ENCODE measurements at places on chromosomes 5 and 9.

- DNase-seq = no peak
These were observed 3.2 kb upstream of the BAAT start for GRCh38 chr9:101387871-101388506.

DNA sequence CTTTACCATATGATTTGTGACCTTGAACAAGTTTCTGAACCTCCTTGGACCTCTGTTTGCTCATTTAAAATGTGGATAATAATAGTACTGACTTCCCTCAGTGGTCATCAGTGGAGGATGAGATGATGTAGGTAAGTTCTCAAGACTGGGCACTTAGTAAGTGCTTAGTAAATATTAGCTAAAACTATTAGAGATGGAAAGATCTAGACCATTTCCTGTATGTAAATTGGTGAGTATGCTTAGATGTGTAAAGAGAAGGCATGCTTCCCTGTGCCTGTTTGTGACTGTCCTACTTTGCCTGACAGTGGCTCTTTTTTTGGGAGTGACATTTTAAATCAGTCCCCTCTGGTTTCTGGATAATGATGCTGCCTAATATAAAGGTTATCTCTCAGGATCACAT lies 288.1 kb downstream of the GABRB2 start:
- no peak for DNase-seq

DNA sequence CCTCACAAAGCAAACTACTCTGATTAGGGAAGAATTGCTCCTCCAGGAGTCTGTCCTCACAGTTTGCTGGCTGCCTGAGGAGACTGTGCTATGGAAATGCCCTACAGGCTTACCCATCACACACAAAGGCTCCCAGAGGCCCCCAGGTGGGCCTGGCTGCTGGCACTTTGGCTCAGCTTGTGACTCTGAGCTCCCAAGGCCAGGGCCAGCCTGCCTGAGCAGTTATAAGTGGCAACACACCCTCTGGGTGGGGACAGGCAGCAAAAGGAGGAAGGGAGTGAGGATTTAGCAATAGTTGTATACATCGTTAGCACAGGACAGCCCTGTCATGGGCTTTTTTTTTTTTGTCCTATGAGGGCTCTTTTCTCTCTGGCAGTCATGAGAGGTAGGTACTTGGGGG lies 103.5 kb downstream of the DAPK1 start:
- no peak for DNase-seq

GRCh38 chr9:18665947-18666346 lies 192.0 kb downstream of the ADAMTSL1 start:
- no peak for DNase-seq

- DNase-seq = no peak
These were observed 17.1 kb upstream of the HSD17B3 start for GRCh38 chr9:96318921-96319565.

DNA sequence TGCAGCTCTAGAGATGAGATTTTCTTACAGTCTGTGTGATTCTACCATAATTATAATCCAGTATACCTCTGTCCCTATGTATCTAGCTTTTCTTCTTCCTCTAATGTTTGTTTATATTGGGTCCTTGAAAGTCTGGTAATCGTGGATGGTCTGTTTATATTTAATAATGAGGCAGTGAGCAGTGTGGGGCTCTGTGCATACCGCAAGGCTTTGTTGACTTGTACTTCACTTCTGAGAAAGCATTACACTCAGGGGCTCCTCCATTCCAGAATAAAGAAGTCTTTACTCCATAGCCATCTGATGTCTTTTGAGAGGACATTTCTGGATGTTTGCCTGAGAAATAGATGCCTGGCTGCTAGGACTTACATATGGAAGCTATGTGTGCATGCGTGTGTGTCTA lies 4.5 kb upstream of the MPDZ start:
- DNase-seq = no peak

DNA sequence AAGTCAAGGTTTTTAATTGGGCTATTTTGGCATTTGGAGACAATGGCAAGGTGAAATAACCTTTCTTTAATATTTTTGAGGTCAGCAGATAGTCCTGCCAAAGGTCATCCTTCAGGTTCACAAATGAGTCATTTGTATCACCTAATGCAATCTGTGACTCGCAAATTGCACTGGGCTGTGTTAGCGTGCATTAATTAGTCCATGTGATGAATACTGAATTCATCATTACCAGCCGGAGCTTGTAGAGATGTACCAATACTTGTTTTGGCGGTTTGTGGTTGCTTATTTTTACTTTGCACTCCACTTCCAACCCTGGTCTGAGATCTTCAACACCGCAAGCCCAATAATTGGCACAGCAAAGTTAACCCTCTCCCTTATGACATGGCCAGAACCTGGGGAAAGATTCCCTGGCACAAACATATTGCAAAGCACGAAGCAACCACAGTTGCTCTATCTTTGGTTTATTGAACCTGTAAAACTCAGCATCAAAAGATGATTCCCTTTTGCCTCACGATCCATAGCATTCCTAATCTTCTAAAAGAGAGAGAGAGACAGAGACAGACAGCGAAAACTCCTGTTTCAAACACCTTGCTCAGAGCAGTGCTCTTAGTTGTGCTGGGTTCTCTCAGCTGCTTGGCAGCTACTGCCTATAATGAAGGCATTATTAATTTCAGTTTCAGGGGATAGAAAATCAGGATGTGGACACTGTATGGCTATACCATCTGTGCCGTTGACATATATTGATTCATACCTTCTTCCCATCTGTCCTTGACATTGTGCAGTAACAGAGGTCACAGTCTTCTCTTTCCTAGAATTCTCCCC lies 178.1 kb downstream of the EBF1 start:
- no peak for DNase-seq

GRCh38 chr9:125985998-125986655 lies 239.0 kb downstream of the PBX3 start:
- DNase-seq = no peak

DNA sequence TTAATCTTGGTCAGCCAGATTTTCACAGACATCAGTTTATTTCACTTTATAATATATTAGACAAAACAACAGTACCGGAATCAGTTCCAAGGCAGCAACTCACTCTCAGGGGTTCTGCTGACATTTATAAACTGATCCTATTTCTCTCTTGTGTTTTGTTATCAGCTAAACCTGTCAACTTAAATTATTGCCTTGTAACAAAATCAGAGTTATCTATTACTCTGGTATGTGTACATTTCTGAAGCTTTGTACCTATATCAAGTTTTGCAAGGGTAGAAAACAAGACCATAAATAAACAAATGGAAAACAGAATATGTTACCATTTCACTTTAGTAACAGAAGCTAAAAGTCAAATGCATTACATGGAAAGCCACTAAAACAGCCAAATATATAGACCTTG lies 122.1 kb downstream of the SIL1 start:
- no peak for DNase-seq

DNA sequence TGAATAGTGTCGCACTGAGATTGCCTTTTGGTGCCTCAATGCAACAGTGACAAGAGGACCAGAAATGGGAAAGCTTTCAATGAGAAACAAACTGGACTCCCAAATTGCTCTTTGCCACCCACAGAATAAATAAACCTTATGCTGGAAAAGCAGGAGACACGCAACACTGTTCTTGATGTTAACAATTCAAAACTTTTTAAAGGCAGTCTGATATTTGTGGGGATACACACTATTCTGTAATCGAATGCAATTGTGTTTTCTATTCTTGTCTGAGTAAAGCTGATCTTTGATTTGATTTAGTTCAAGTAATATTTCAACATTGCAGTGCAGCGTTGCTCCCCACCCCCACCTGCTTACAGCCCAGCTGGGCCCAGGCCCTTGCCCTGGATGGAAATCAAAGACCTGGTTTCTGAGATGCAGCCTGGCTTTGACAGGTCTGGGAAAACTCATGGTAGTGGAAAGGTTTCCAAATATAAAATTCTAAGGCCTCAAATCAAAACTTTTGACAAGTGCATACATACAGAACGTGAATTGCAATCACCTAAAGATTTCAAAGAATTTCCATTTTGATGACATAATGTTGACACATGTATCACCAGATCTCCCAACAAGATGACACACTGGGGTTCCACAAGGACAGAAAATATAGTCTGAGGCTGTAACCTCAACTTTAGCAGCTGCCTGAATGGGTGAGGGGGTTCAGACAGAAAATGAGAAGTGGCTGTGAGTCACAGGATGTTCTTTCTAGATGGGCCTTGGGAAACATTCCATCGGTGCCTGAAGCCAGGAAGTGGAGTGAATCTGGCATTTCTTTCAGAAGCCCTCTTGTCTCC lies 55.1 kb downstream of the ABCA1 start:
- no peak for DNase-seq

- no peak for DNase-seq
These were observed 669.7 kb downstream of the MAT2B start for GRCh38 chr5:164175083-164175482.

- DNase-seq = no peak
These were observed 20.6 kb downstream of the GNAQ start for GRCh38 chr9:78011049-78011448.

- DNase-seq = no peak
These were observed 23.4 kb upstream of the GABRP start for GRCh38 chr5:170760113-170760512.

DNA sequence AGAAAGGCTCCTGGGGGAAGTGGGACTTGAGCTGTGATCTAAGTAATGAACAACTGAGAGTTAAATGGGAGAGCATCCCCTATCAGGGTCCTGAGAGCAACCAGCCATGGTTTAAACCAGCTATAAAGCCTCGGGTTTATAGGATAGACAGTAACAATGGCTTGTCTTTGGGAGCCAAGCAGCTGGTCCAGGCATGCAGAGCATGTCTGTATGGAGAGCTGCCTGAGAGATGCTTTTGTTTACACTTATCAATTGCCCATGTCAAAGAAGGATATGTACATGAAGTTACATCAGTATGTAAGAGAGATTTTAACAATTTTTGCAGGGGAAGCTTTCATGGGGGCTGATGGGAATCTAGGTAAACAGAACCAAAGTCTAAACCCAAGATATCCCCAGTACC lies 4.4 kb downstream of the TGFBI start:
- peak; percentile 37 for DNase-seq

GRCh38 chr5:98517560-98518366 lies 255.7 kb upstream of the RGMB start:
- DNase-seq = no peak

DNA sequence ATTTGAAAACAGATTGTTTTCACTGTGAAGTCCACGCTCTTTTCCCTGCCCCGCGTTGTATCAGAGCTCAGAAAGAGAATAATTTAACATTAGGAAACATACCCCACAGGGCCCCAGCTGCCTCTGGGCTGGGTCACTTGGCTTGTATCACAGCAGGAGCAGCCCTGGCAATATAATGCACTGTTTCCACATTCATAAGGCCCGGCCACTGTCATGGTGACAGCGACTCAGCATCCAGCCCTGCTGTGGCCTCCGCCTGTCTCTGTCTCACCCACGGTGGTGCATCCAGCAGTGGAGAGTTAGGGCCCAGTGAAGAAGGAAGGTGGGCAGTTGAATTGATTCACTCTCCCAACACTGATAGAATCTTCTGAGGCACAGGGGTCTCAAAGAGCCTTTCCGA lies 188.9 kb downstream of the NSG2 start:
- no peak for DNase-seq

- peak; percentile 56 for DNase-seq
These were observed 38.8 kb upstream of the TENT4A start for GRCh38 chr5:6674421-6674820.

DNA sequence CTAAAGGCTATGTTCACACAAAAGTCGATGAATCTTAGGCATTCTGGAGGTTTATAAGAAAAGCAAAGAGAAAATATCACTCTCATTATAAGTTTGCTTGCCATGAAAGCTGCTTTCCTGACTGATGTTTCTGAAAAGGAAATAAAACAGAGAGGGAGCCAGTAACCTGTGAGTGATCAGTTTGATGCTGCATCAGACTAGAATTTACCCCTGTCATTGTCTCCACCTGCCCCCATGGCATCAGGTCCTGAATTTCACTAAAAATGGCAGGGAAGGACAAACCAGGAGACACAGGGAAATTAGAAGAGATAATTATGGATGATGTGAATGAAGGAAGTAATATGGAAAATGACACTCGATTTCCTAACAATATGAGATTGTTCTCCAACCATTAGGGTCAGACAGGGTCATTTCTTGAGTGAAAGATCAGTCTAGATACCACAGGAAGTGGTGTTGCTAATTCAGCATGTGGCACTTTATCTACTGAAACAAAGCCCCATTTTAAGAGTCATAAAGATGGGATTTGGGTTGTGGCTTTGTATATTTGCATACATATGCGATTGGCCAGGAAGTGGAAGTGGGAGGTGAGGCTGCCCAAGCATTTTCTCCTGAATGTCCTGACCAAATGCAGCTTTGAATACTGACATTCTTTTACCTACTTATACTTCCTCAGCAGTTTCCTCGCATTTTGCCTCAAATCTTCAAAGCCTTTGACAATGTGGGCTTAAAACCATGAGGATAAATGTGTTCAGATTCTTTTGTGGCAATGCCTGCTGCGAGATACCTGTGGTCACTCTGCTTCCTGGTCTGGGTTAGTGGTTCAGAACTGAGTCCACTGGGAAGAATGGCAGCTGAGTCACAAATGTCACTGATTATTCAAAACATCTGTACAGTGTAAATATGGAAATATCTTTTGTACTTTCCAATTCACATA lies 29.7 kb downstream of the MEGF10 start:
- no peak for DNase-seq

DNA sequence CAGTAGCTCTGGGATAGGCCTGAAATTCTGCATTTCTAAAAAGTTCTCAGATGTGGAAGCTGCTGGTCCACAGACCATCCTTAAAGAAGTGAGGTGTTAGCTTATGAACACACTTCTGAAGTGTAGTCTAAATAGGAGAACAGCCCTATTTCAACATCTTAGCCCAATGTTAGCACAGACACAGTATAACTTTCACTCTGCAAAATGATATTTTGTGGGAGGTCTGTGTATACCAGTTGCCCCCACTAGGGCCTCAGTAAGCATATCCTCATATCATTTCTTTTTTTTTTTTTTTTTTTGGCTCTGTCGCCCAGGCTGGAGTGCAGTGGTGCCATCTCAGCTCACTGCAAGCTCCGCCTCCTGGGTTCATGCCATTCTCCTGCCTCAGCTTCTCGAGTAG lies 7.5 kb upstream of the HABP4 start:
- DNase-seq = no peak

DNA sequence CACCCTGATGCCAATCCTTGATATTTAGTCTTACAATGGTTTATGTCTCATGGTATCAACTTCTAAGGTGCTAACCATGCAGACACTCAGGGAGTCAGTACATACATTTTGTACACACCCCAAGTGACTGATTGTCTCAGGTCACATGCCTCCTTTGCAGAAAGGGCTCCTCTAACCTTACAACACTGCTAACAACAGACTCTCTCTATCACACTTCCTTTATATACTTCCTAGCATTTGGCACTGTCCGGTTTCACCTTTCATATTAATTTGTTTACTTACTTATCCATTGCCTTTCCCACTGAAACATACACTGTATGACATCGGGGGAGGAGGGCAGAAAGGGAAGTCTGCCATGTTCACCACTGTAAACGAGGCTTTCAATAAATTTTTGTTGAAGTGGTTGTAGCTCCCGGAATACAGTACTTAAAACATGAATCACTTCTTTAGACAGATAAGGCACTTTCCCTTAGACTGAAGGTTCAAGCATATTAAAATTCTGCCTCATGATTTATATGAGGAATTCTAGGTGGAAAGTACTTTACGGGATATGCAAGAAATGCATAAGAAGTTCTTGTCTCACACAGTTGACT lies 20.6 kb downstream of the EMB start:
- DNase-seq = no peak

All from NCI-H187 (cell line).